ENCODE measurements at places on chromosomes 11 and 22.
A peak's percentile ranks its signal among the peaks of the same experiment; 100 is the strongest.

- DNase-seq: no peak
Measured at GRCh38 chr11:71136095-71136845, 116.1 kb downstream of the SHANK2 start.

DNA sequence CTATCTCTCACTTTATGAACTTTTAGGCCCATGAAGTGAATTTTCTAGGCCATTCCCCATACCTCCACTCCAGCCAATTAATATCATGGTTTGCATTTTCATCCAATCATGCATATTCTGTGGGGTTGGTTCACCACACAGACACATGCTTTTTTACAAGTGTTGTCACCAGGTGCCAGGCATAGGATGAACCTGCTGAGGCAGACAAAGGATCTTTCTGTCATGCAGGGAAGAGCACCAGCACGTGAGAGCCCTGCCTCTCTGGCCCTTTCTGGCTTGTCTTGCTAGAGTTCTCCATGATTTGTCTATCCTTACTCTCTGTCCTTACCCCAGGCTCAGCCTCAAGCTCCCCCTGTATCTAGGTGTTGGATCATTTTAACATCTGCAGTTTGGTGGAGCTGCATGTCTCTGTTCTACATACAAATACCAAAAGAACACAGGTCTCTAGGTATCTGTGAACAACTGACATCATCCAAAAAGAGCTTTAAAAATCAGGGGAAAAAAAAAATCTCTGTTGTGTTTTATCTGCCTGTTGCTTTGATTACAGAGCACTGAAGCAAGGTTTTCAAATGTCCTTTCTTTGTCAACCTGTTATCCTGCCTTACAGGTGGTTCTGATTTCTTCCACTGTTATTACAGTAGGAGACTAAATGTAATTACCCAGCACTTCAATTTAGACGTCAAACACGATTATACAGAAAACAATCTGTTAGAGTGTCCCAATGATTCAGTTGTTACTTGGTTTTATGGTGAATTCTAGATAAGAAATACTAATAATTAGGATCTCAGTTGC is 58.4 kb upstream of the GRAMD1B start:
- DNase-seq: no peak

DNA sequence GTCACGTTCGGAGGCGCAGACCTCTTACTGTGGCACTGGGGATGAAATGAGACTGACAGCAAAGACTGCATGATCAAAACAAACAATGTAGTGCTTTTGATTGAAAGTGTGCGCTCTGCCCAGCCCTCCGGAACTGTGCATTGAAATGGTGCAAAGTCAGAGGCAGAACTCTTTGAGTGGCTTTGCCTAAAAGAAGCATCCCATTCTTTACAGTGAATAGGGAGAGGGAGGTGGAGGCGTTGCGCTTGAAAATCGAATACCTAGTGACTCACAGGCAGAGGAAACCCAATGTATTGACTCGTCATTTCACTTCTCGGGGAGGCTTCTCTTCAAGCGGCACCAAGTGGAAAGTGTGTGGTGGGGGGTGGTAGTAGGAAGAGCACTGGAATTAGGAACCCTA is 10.9 kb downstream of the RCN1 start:
- DNase-seq: no peak

DNA sequence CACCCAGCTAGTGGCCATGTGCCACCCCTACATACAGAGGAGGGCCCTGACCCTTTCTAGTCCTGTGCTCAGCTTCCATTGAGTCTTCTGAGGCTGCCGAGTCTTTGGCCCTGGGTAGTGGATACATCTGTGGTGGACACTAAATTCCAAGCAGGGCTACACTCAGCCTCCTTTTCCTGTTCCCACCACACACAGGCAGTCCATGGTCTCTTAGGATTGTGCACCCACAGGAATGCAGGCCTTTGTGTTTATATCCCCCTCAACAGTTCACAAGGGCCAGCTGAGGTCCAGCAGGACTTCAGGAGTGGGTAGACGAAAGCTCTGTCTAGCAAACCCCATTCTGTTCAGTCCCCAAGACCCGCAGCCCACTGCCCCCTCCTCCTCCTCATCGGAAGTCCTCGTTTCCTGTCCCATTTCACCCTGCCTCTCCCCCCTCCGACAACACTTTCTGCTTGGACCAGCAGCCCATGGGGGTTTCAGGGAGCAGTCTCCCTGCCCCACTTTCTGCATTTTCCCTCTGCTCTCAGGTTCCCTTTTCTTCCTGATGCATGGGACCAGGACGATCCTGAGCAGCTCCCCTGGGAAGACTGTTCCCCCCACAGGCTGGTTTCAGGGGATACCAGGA is 91.8 kb downstream of the SWAP70 start:
- DNase-seq: no peak

DNA sequence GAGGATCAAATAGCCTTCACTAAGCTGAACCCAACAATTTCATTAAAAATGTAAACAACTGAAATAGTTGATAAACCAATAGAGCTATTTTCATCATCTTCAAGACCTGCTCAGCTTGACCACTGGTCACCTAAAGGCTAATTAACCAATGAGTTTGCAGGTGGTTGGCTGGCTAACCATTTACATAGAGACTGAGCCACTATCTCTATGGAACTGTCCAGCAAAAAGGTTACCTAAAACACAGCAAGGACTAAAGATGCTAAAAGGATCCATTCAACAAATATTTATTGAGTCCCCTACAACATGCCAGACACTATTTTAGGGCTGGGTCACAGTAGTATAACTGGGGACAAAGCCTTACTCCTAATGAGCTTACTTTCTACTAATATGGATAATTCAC is 123.8 kb downstream of the CD44 start:
- no peak for DNase-seq

GRCh38 chr11:122697636-122698167 is 42.2 kb downstream of the UBASH3B start:
- peak; percentile 68 for DNase-seq

GRCh38 chr11:64206457-64207255 is at the start of gene FERMT3:
FERMT3 (plus strand) TSS chr11:64206721; CDS start chr11:64207365, 644 bp downstream.
- peak; percentile 91 for DNase-seq

GRCh38 chr11:125274309-125274708 is 109.8 kb downstream of the PKNOX2 start:
- no peak for DNase-seq

- DNase-seq: no peak
Measured at GRCh38 chr22:46185283-46185682, 35.0 kb downstream of the PPARA start.

- DNase-seq: no peak
Measured at GRCh38 chr11:120386318-120386717, 50.1 kb downstream of the ARHGEF12 start.

- DNase-seq: no peak
Measured at GRCh38 chr11:71199226-71199820, 53.1 kb downstream of the SHANK2 start.

DNA sequence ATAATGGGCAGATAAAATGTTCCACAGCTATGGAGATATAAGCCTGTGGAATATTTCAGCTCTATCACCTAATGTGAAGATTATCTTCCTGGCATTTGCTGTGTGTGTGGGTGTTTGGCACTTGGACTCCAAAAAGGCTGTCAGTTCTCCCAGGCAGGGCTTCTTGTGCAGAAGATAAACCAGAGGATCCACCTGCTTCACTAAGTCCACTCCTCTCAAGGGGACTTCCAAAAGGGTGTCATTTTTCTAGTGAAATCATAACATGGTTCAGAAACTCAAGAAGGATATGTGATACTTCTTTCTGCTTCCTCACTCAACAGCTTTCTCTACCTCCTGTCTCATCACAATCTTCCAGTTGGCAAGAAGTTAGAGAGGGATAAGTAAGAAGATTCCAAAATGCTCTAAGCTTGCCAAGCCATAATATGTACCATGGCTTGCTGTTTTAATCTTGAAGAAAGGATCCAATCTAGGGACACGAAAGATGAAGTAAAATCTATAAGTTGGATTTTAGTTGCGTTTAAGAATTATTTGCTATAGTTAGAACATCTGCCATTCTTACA is 206.2 kb upstream of the MTMR2 start:
- no peak for DNase-seq

DNA sequence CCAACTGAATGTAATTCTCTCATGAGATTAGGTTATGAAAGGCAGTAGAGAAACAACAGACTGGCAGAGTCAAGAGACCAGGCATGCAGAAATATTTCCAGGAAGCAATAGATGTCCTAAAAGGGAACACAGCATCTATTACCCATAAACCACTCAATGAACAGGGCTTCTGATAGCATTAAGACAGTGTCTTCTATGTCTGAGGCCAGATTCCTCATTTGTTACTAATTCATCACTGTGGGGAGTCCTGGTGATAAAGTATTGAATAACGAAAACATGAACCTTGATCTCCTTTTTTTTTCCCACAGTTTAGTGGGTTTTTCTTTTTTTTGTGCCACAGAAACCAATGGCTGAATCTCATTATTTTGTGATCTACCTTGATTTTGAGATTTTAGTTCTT is 339.0 kb downstream of the METTL15 start:
- no peak for DNase-seq

DNA sequence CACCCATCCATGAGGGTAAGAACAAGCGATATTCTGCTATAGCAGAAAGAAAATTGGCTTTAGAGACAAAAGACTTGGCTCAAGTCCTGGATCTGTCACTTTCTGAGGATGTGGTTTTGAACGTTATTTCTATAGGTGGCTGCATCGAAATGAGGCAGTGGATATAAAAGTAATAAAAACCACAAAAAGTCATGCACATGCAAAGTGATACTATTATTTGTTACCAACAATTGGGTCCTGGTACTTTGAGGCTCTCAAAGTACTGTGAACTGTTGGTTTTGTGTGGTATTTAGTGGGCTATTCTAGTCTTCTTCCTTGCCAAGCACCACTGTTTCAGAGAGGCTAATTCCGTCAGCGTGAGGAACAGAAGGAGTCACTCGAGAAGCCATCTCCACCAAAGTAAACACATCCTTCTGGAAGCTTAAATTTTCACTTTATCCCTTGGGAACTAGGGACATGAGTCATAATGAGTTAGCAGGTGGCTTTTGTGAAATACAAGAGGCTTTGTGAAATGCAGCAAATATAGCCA is 13.1 kb downstream of the UBASH3B start:
- DNase-seq: peak; percentile 63

DNA sequence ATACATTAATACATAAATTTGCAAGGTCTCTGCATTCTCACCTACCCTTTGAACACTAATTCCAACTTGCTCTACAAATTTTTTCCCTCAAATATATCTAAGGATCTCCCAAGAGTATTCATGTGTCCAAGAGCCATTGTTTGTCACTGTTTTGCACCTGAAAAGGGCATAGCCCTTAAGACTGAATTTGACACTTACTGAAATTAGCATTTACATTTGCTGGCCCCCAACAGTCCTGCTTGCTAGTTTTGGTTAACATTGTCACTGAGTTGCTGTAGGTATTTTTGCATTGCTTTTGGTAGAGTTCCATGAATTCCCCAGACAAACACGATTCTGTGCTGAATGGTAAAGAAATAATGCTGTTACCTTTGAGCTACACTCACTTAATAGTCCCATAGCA is 57.3 kb downstream of the KCNA4 start:
- DNase-seq: no peak

GRCh38 chr11:57868491-57868890 is 106.9 kb downstream of the CTNND1 start:
- no peak for DNase-seq
